Esophagus squamous epithelium (tissue), 5 donors: ENCODE measurements at places on chromosomes 7 and 10.

DNA sequence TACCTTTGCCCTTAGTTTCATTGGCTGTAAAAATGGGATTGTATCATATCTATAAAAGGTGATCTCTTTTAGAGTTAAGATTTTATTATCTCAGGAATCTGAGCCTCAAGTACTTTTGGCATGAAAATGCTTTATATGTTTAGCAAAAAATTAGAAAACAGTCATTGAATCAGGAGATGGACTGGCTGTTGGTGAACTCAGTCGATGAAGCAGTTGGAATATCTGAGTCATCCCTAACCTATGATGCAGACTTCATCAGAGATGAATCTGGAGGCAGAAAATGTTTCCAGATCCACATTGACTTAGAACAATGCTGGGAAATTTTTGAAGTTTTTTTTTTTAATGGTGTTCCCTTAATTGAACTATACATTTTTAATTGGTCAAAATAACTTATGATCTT lies 228.5 kb downstream of the SLC25A13 start:
- no peak for DNase-seq

GRCh38 chr10:70622981-70623844 lies 20.7 kb upstream of the PRF1 start:
- DNase-seq = no peak

- no peak for DNase-seq
These were observed 180.2 kb downstream of the ADARB2 start for GRCh38 chr10:1557081-1557480.

GRCh38 chr10:130364631-130365411 lies 228.6 kb downstream of the GLRX3 start:
- no peak for DNase-seq

- DNase-seq = no peak
These were observed 26.5 kb upstream of the C10orf71 start for GRCh38 chr10:49272251-49273081.

- DNase-seq = peak; percentile 52
These were observed at the start of gene HOXA1 for GRCh38 chr7:27095897-27096767. HOXA1 (minus strand) TSS chr7:27096000; CDS start chr7:27095912, 88 bp downstream.

DNA sequence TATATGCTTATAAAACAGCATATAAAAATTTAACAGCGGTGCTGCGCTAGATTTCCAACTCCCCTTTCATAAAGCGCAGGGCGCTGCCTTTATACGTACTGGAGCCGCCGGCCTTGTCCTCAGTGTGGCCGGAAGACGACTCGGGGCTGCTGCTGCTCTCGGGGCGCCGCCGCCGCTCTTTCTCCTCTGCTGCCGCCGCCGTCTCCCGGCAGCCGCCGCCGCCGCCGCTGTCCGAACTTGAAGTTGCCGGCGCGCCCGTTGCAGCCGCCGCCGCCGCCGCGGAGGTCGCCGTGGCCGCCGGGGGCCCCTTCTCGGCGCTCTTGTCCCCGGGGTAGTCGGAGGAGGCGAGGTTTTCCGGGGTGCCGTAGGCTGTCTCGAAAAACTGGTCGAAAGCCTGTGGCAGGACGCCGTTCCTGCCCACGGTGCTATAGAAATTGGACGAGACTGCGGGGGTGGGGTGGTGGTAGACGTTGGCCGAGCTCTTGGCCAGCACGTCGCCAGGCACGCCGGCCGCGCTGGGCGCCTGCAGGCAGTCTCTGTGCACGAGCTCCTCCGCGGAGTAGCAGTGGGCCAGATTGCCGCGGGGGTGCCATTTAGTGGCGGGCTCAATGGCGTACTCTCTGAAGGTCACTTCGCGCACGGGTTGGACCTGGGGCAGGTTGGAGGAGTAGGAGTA lies 557 bp downstream of the HOXA11 start:
- no peak for DNase-seq
